ENCODE measurements at places on chromosomes 12 and 14. TPM values are rescaled to one million over a fixed set of nuclear protein-coding genes. Genes with fewer than 3 reads are reported as not detected.

DNA sequence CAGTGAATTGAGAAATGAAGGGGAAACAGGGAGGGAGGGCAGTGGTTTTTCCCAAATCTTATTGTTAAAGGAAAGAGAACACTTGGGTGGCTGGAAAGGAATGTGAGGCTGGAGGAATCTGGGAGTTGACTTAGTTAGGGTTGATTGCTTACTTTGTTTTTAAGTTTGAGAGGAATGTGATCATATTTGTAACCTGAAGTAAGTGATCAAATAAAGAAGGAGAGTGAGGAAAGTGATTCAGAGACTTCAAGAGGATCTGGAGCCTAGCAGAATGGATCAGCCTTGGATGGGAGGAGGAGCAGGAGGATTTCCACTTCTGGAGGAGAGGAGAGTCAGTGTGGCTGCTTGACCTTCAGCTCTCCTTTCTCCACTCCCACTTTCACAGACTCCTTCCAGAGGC is 6.0 kb upstream of the LRP6 start:
- peak; percentile 52 for DNase-seq

Gene ENDOU
- not detected for total RNA-seq

Gene SLC10A1
- not detected for total RNA-seq

Gene PZP
- not detected for total RNA-seq

Gene AJUBA
- 105 TPM for total RNA-seq

Gene TC2N
- 3.0 TPM for total RNA-seq

DNA sequence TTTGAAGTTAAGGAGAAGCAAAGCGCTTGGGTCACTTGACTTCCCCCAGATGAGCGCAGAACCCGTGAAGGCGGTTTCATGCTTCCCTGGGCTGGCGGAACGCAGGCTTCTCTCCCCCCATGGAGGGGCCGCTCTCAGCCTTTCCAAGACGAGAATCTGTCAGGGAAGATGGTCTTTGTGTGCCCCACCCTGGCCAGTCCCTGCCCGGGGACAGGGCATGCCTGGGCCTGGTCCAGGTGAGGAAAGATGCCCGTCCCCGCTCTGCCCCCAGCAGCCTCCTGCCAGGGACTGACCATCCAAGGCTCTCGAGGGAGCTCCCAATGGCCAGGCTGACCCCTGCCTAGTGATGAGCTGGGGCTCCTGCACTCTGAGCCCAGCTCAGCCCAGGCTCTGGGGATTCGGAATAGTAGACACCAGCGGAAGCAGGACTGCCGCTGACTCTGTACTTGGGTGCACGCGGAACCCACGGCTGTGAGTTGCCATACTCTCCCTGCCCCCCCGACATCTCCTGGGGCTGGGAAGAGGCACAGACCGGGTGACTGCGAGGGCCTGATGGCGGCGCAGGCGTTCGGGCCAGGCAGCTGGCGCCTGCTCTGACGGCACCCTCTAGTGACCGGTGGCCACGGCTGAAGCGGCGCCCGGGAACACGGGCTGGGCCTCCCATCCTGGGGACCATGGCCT is 142.2 kb upstream of the FKBP4 start:
- no peak for DNase-seq

GRCh38 chr14:105075379-105076295 is 10.4 kb upstream of the GPR132 start:
- no peak for DNase-seq

- DNase-seq, result no peak
These were observed 17.0 kb upstream of the CSRP2 start for GRCh38 chr12:76895796-76896195.

Gene SLC17A8
- not detected for total RNA-seq

- DNase-seq, result no peak
These were observed 14.6 kb upstream of the MIA2 start for GRCh38 chr14:39219075-39219499.

GRCh38 chr12:50589650-50590435 is 85.1 kb downstream of the DIP2B start:
- no peak for DNase-seq

- peak; percentile 36 for DNase-seq
These were observed 193.7 kb upstream of the LRIG3 start for GRCh38 chr12:59113831-59114615.

DNA sequence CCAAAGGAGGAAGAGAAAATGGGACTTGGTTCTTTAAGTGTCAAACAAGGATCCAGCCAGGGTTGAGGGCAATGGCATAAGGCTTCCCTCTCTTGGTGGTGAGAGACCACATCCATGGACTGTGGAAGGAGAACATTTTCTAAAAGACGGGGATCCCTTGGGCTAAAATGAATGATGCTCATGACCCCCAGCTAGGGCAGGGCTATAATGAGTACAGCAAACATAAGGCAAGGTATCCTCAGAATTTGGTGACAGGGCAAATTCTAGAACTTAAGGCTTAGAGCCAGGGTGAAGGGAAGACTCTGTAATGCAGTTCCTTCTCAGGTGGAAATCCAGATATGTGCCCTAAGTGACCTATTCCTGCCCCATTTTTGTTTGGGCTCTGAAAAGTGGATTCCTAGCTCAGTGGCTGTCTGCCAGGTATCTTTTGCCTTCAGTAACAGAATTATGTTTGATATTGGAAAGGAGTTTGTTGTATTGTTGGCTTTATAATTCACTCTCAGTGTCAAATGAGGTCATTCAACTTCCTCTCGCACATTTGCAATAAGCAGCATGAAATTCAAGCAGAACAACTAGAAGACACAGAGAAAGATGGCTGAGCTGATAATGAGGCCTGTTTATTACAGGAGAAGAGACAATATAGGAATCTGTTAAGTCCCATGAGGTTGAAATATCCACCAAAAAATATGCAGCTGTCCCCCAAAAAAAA is 76.8 kb downstream of the DAD1 start:
- DNase-seq, result no peak

- no peak for DNase-seq
These were observed 2.9 kb downstream of the TMEM121 start for GRCh38 chr14:105529319-105529568.

- DNase-seq, result no peak
These were observed 14.3 kb upstream of the ZFP36L1 start for GRCh38 chr14:68807148-68807600.

GRCh38 chr12:80821513-80822000 is 104.8 kb downstream of the MYF5 start:
- no peak for DNase-seq

Gene NGB
- 0.14 TPM for total RNA-seq

DNA sequence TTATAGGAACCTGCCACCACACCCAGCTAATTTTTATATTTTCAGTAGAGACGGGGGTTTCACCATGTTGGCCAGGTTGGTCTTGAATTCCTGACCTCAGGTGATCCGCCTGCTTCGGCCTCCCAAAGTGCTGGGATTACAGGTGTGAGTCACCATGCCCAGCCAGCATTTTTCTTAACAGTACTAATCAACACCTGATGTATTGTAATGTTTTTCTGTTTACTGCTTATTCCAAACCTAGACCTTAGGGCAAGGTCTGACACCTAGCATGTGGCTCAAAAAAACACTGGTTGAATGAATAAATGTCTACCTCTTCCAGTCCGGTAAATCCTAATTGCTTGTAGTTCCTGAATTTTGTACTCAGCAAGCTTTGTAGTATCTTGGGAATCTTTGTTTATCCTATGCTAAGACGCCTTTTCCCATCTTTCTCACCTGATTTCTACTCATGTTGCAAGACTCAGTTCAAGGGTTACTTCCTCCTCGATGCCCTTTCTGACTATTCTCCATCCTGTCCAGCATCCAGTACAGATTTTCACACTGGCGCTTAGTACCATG is 2.8 kb downstream of the PAN2 start:
- DNase-seq, result no peak

Gene ZC3H10
- total RNA-seq, result 1.8 TPM

DNA sequence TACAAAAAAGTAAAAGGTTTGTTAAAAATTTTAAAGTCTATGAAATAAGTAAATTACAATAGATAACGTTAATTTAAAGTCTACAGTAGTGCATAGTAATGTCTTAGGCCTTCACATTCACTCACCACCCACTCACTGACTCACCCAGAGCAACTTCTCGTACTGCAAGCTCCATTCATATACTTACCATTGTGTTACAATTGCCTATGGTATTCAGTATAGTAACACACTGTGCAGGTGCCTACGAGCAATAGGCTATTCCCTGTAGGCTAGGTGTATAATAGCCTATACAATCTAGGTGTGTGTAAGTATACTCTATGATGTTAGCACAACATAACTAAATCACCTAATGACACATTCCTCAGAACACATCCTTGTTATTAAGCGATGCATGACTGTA is 435.3 kb upstream of the TMTC1 start:
- no peak for DNase-seq

DNA sequence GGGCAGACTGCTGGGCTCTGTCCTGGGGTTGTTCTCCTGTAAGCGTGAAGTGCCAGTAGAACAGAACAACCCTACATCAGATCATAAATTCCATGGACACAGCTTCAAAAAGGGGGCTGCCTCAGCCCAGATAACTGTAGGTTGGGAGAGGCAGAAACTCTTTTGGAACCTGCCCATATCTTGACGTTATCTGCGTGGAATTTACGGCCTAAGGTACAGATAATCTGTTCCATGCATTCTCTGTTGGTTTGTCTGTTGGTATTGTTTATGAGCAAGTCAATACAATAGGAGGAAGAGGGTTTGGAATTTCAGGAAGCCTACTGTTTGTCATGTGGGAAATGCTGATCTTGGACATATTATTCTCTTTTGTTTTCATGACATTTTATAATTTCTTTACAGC is 36.7 kb downstream of the SLC25A47 start:
- DNase-seq, result no peak

GRCh38 chr14:79510659-79511058 is 700.6 kb downstream of the DIO2 start:
- DNase-seq, result peak; percentile 35

All from epithelial cell of proximal tubule (primary cell).